Panc1 (cell line): ENCODE measurements at places on chromosomes 4 and X.

DNA sequence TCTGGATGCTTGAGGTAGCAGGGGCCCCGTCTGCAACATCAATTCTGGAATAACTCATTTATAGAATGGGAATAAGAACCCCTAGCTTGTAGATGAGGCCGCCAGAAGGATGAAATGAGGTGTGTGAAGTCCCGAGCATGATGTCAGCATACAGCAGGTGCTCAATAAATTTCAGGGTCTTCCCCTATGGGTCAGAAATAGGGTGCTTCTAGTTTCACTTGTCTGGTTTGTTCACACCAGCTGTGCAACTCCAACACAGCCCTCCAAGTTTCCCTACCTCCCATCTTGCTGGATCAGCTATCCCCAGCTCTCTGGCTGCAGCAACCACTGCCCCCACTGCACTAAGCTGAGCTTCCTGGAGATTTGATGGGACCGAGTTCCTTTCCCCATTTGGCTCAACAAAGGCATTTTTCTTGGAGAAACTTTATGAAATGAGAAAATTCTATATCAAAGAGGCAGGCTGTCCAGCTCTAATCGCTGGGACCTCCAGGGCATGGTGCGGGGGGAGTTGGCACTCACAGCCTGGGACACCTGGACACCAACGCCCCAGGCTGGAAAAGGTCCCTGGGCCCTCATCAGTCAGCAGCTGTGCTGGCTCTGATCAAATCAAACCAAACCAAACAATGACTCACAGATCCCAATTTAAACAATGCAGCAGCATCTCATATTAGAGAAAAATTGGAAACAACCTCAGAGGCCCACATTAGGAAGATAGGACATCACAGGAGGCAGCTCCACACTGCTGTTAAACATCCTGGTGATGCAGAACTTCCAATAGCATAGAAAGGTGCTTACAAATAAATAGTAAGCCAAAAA lies 13.3 kb downstream of the SLC2A9 start:
- no peak overlapping the region for H3K4me3 ChIP-seq
- peaks cover 38% of the 10 kb centered on the region for H3K4me1 ChIP-seq
- no peak for DNase-seq
- H3K27me3 ChIP-seq = no peaks in the 10 kb centered on the region
- H3K36me3 ChIP-seq = no peaks in the 10 kb centered on the region

GRCh38 chr4:8331575-8331955 lies 62.0 kb downstream of the HTRA3 start:
- H3K4me1 ChIP-seq = no peaks in the 10 kb centered on the region
- no peaks in the 10 kb centered on the region for H3K27me3 ChIP-seq
- no peaks in the 10 kb centered on the region for H3K36me3 ChIP-seq
- no peak overlapping the region for H3K27ac ChIP-seq
- H3K4me3 ChIP-seq = no peak overlapping the region
- no peak for DNase-seq

GRCh38 chr4:138448169-138448568 lies 206.0 kb upstream of the SLC7A11 start:
- no peaks in the 10 kb centered on the region for H3K36me3 ChIP-seq
- no peak overlapping the region for H3K4me3 ChIP-seq
- H3K27ac ChIP-seq = no peak overlapping the region
- no peak for DNase-seq
- no peaks in the 10 kb centered on the region for H3K4me1 ChIP-seq

DNA sequence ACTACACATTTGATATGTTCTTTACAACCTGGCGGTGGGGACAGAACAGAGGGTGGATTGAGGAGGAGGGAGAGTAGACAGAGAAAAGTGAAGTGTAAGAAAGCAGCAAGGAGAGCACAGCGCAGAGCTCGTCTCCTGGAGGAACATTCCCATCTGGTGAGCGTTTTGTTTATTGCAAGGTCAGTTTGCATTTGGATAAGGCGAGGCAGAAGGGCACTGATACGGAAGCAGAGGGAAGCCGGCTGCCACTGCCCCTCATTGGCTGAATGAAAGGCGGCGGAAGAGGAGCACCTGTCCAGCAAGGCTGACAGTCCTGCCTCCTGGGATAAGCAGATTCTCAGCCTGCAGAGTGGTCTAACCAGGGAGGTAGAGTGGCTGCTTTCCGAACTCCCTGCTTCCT lies 83.2 kb downstream of the GPR143 start:
- DNase-seq = no peak
- no peak overlapping the region for H3K4me3 ChIP-seq
- no peak overlapping the region for H3K27ac ChIP-seq
- no peaks in the 10 kb centered on the region for H3K36me3 ChIP-seq
- no peaks in the 10 kb centered on the region for H3K4me1 ChIP-seq

DNA sequence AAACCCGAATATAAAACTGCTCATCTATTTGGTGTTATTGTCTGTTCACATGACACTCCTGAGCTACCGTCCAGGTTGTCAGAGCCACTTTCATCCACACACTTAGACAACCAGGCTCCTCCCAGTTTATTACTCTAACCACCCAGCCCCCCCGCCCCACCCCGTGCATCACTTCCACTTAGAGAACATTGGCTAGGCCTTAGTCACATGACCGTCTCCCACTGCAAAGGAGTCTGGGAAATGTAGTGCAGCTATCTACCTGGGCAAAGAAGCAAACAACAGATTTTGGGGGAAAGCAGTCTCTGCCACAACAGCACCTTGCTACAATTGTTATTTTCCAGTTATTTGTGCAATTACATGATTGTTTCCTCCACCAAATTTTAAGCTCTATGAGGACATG lies 57.6 kb upstream of the RBPJ start:
- no peaks in the 10 kb centered on the region for H3K27me3 ChIP-seq
- no peak overlapping the region for H3K27ac ChIP-seq
